ENCODE measurements at places on chromosomes 3 and 15.

DNA sequence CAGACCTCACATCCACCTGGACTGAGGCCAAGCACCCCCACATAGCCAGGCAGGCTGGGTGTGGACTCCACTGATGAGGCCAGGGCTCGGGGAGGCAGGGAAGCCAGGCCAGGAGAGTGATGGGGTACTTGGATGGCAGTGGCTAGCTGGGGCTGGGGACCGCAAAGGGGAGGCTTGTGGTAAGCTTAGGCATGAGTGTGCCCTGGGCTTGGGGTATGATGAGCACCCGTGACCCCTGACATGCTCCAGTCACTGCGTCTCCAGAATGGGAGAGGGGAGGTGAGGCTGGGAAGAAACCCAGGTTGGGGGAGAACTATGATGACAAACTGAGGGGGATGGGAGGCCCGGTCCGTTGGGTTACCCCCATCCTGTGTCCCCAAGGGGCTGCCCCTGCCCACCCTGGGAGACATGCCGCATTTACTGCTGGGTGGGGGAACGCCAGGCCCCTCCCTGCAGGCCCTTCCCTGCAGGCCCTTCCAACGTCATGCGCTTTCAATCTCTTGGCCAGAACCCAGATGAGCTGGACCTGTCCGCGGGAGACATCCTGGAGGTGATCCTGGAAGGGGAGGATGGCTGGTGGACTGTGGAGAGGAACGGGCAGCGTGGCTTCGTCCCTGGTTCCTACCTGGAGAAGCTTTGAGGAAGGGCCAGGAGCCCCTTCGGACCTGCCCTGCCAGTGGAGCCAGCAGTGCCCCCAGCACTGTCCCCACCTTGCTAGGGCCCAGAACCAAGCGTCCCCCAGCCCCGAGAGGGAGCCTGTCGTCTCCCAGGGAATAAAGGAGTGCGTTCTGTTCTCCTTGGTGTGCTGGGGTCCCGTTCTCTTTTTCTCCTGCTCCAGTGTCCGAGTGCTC is 34.1 kb downstream of the TSPAN3 start:
- no peak for DNase-seq

DNA sequence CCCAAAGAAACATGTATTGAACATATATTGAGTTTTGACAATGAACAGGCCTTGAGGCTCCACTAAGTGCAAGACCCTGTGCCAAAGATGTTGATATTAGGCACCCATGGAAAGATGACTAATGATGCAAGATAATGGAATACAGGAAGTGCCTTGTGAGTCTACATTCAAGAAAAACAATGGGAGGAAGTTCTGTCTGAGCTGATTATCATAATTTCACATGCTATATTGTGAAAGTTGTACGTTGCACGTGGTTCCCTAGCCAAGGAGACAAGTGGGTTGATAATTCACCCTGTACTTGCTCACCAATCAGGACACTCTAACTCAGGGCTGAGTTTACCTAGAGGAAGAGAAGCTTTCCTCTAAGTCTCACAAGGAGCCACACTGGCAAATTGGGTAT is 186.9 kb upstream of the STAC start:
- DNase-seq, result no peak

GRCh38 chr3:62667714-62668113 is 207.5 kb downstream of the CADPS start:
- no peak for DNase-seq

DNA sequence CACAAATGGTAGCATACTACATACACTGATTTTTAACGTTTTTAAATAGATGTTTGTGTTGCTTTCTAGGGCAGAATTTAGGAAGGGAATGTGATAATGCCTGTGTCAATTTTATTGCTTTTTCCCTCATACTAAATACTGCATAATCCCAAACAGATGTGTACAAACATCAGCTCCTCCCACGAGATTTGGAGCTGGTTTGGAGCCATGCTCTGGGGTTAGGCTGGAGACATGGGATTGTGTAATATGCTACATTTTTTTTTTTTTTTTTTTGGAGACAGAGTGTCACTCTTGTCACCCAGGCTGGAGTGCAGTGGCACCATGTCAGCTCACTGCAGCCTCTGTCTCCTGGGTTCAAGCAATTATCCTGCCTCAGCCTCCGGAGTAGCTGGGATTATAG is 80.1 kb downstream of the EBLN2 start:
- DNase-seq, result no peak

DNA sequence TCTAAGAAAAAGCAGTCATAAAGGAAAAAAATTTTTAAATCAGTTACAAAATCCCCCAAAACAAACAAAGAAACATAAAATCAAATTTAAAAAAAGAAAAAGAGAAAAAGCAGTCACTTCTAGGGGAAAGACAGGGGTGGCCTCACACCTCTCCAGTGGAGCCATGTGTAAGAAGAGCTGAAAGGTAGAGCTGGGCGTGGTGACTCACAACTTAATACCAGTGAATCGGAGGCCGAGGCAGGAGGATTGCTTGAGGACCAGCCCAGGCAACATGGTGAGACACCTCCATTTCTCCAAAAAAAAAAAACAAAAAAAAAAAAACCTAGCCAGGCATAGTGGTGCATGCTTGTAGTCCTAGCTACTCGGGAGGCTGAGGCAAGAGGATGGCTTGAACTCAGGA is 14.7 kb downstream of the MESD start:
- DNase-seq, result no peak

- DNase-seq, result no peak
These were observed 449.2 kb upstream of the CFAP20DC start for GRCh38 chr3:59499000-59499399.
